ENCODE measurements at places on chromosomes 4 and X.

DNA sequence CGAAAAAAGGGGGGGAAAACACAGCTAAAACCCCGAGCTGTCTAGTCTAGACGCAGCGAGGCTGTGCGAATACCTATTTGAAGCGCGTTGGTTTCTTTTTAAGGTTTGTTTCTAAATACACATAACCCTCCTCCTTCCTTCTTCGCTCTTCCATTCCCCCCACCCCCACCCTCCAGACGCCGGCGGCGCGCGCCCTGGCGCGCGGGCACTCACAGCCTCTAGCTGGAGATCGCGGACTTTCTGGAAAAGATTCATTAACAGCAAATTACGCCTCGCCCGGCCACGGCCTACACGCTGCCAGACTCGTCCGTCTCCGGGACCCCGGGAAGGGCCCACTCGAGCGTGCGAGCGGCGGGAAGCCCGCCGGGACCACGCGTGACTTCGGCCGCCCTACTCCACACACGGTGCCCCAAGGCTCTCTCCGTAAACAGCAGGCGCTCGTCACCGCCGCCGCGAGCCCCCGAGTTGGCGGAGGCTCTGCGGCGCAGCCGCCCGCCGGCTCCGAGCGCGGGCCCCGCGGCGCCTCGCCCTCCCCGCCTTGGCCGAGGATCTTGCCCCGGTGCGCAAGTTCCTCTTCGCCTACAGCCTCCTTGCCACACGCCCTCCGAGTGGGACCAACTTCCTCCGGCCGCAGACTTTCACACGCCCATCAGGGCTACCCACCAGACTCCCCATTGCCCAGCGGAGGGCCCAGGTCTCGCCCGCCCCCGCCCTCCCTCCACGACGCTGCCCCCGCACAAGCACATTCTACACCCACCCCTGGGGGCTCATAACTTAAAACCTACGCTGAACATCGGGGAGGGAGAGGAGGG is 2.0 kb downstream of the BCOR start:
- DNase-seq: no peak

DNA sequence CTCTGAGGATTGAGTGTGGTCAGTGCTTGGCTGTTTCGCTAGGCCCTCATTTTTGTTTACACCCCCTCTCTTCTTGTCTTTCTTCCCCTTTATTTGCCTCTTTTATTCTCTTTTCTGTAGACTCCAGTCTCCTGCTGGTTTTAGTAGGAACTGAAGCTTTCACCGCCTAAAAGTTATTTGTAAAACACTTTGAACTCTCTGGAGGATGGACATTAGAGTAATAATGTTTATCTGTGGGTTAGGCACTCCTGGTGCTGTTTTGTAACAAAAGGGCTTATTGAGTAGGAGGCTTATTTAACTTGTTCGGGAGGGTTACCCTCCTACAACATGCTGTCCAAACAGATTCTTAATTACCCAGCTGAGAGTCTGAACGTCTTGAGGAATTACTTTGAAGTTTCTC is 1.6 kb upstream of the ARHGAP10 start:
- no peak for DNase-seq

DNA sequence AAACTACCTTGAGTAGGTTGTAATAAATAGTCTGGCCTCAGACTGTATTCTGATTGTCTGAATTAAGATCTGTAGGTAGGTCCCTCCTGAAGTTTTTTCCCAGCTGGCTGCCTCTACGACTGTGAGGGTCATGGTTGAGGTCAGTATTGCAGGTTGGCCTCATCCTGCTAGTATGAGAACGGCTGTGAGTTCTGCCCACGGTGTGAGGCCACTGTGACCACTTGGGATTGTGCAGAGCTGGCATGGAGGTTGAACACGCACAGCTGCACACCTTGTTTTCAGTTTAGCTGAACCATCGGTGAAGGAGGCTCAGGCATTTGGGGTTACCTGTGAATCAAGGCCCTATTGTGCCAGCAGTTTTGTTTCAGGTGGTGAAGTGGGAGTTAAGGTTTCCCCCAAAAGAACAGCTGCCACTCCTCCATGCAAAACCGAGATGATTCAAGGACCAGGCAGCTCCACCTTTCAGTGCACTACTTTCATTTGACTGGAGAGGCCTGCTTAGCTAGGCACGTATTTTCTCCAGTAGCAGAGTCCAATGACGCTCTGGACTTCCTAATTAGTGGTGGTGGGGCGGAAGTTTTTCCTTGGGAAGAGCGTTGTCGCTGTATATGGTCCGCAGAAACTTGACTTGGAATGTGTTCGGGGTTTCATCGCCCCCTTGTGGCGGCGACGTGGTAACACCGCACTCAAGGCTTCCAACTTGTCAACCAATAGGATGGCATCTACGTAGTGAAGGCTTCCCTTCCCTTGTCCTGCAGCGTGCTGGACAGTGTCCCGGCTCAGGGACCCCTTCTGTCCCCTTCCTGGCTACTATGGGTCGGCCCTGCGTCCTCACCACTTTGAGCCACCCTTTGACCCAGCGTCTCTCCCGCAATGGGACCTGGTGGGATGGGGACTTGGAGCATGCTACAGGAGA is 13.8 kb downstream of the CMC4 start:
- peak; percentile 7 for DNase-seq

DNA sequence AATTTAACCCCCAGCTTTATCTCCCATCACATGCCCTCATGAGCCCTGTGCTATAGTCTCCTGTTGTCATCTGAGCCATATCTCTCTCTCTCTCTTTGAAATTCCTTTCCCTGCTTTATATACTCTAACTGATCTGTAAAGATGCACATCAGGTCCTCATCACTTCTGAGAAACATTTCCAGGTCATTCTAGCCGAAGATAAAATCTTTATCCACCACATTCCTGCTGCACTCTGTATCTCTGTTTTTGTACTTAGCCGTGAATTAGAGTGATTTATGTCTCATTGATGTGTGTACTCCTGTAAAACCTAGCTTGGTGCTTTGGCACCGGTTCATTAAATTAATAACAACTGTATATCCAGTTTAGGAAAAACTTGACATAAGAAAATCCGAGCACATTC is 113.2 kb downstream of the AFF2 start:
- DNase-seq: no peak

DNA sequence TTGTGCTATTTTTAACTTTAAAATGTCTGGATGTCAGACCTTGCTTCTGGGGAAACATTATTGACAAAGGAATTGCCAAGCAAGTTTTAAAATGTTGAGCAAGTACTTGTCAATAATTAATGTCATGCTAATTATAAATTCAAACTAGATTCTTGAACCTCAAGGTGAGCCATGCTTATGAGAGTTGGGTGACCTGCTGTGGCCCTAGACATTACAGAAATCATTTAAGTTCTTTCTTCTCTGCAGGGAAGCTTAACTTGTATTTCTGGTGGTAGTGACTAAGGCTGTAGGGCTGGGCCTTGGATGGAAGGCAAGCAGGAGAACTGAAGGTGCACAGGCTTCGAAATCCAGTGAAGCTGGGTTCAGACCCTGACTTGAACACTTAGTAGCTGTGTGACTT is 14.8 kb upstream of the UCHL1 start:
- no peak for DNase-seq

- DNase-seq: no peak
These were observed 118.3 kb downstream of the KCNIP4 start for GRCh38 chr4:21830272-21830671.

DNA sequence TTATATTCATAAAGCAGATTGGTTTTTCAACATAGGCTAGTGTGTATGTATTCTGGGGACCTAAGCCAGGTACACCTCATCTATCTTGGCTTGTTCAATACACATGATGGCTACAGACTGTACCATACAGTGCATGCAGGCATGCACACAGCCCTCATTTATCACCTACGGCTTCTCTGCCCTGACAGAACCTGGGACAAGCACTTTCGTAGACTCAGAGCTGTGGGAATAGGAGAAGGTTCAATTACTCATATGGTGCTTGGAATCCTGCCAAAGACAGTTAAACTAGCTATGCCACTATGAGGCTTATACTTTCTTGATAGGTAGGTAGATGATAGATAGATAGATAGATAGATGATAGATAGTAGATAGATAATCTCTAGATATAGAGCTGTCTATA is 457.2 kb downstream of the GALNTL6 start:
- no peak for DNase-seq

DNA sequence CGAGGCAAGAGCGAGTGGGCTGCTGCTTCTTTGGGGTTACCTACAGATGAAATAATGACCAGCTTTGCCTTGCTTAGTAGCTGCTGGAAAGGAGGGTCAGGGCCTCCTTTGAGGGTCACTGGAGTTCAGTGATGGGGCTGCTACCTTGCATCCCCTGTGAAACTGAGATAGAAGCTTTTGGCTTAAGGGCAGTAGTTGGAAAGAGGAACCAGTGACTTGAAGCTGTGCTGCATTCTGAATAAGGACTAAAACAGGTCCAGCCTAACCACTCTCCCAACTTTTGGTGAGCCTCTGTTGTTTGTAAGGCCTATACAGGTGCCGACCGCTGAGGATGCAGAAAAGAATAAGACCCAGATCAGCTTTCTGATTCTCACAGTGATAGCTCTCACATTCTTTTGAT is 41.2 kb downstream of the RASL11B start:
- DNase-seq: no peak

DNA sequence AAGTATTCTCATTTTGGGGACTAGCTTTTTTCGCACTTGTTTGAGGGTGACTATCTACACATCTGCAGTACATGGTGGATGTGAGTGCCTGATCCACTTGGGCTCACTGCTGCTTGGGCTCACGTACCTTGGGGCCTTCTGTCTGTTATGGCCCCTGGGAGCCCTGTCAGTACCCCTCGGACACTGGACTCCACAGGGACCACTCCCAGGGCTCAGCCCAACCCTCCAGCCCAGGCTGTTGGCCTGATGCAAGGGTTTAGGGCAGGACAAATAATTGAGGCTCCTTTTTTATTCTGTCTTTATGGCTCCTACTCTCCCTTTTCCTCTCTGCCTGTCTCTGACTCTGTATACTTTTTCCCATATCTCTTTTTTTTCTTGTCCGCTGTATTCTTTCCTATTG is 32.7 kb upstream of the MSN start:
- DNase-seq: no peak

DNA sequence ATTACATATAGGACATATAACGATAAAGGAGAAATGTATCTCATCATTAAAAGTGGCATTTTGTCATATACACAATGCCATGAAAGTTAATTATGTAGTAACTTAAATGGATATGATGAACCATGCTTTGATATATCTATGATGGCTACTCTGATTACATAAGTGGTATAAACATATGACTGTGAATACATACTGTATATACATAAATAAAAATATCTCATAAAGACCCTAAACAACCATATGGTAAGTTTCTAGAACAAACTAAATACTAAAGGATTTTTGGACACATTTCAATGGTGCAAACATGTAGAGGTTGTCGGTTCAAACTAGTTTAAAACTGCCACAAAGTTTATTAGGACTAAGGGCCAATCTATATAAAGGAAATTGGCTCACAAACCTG is 849.6 kb upstream of the INTU start:
- no peak for DNase-seq

GRCh38 chr4:81164126-81164525 is 50.9 kb downstream of the PRKG2 start:
- DNase-seq: no peak

DNA sequence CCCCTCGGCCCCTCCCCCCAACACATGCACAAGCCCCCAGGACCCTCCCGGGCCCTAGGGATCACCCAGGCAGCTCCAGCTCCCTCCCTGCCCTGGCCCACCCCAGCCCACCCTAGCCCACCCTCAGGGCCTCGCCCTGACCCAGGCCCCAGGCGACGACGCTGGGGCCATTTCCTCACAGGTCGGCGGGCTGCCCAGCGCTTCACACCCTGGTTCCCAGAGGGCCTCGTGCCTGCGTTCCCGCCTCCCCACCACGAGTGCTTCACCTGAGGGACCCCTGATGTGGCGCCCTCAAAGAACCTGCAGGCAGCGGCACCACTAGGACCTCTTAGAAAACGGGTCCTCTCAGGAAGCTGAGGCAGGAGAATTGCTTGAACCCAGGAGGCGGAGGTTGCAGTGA is 341 bp downstream of the FAM9B start:
- DNase-seq: no peak

DNA sequence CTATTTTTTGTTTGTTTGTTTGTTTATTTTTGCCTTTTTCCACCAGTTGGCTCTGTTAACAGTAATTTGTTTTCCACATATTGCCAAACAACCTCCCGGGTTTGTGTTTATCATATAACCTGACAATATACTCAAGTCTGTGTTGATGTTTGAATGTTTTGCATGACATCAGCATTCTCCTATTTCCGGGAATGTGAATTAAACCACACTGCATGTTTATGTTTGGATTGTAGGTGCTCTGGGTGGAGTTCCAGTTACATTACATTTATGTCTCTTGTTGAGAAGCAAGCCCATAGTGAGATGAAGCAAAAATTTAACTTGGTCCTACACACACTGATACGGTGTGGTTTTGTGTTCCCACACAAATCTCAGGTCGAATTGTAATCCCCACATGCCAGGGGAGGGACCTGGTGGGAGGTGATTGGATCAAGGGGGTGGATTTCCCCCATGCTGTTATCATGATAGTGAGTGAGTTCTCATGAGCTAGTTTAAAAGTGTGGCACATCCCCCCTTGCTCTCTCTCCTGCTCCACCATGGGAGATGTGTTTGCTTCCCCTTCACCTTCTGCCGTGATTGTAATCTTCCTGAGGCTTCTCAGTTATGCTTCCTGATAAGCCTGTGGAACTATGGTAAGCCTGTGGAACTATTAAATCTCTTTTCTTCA is 54.4 kb upstream of the CLNK start:
- no peak for DNase-seq

DNA sequence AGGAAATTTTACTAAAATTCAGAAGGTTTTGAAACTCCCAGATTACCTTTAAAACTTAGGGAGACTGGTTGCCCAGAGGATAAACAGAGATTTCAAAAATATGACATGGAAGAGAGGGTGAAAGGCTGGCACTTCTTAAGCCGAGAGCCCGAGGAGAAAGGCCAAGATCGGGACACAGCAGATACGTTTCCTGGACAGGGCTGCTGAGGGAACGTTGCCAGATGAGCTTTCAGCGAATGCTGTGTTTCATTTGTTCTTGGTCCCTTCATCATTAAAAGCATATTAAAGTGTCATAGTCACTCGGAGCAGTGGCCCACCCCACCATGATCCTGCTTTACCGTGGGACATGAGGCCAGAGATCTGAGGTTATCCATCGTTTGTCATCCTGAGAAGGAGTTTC is 37.9 kb upstream of the STOX2 start:
- DNase-seq: no peak

DNA sequence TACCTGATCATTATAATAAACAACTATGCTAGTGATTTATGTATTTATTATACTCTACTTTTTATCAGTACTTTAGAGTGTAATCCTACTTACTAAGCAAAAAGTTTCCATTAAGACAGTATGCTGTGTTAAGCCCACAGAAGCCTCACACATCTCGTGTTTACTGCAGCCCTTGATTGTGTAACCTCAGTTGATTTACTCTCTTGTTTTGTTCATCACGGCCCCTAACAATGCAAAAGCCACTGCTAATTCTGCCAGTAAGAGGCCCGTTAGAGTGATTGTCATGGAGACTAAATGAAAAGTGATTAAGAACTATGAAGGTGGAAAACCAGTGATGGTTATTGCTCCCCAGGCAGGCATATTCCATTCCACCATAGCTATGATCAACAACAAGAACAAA is 436.2 kb downstream of the SPOCK3 start:
- no peak for DNase-seq

- no peak for DNase-seq
These were observed 113.4 kb downstream of the DRD5 start for GRCh38 chr4:9894644-9895332.

GRCh38 chr4:80070880-80071603 is 2.0 kb downstream of the ANTXR2 start:
- DNase-seq: no peak

GRCh38 chrX:74262452-74263209 is 41.3 kb upstream of the ZCCHC13 start:
- no peak for DNase-seq

Data from stimulated activated CD4-positive, alpha-beta T cell treated with anti-CD3 and anti-CD28 coated beads, Interleukin-1b, Interleukin-23, amount 100 ng/mL, for 1 hour (primary cell).